ENCODE measurements at places on chromosomes 16 and 17. TPM values are rescaled to one million over a fixed set of nuclear protein-coding genes. Genes with fewer than 3 reads are reported as not detected.

The SLC12A3 gene
- total RNA-seq: not detected

The MYH1 gene
- total RNA-seq: not detected

The OR1F1 gene
- total RNA-seq: not detected

The MT4 gene
- not detected for total RNA-seq

The TGFB1I1 gene
- 0.92 TPM for total RNA-seq

The FAM20A gene
- total RNA-seq: not detected

The MYO18A gene
- 53.4 TPM for total RNA-seq

The GDPD3 gene
- total RNA-seq: 12.6 TPM

DNA sequence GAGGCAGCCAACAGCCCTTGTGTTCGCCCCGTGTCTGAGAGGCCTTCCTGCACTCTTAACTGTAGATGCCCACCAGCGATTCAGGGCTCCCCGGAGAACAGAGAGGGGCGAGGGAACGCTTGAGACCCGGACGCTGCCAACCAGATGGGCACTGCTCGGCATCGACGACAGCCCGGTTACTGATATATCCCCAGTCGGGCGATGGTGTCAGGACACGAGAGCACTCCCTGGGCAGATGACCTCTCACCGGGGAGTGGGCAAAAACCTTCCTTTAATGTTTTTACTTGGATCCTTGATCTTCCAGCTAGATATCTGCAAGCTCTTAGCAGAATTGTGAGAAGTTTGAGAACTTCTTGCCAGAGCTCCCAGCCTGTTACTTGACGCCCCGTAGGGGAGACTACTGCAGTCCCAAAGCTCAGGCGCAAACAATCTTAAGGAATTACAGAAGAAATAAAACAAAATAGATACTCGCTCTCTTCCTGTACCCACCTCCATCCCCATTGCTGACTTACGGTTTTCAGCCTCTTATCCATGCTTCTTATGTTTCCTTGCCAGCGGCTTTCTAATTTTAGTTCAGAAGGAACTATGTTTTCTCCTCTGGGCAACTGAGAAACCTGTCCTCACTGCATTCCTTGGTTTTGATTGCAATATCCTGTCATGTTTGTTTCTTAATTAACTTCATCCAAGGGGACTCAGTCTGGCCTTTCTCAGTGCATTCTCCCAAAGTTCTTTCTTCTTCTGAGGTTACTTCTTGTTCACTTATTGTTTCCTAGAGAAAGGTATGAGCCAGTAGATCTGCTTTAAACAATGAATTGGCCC is 845 bp downstream of the SP2 start:
- no peak for DNase-seq

DNA sequence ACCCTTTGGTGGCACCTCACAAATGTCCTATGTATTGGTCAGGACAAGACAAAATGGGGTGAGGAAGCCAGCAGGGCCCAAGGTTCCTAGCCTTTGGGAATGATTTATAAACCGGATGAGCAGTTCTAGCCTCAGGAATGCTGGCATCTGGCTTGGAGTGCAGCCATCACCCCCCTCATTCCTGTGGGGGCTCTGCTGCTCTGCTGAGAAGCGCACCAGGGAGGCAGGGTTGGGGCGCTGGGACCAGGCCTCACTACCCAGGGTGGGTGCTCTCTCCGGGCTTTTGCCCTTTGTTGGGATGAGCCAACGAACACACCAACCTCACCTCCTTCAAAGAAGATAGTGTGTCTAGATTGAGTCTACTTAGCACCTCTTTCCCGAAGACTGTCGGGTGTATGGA is 39.2 kb downstream of the TMEM11 start:
- DNase-seq: no peak

- no peak for DNase-seq
Observed at GRCh38 chr17:79951361-79952264, 84.1 kb downstream of the TBC1D16 start.

DNA sequence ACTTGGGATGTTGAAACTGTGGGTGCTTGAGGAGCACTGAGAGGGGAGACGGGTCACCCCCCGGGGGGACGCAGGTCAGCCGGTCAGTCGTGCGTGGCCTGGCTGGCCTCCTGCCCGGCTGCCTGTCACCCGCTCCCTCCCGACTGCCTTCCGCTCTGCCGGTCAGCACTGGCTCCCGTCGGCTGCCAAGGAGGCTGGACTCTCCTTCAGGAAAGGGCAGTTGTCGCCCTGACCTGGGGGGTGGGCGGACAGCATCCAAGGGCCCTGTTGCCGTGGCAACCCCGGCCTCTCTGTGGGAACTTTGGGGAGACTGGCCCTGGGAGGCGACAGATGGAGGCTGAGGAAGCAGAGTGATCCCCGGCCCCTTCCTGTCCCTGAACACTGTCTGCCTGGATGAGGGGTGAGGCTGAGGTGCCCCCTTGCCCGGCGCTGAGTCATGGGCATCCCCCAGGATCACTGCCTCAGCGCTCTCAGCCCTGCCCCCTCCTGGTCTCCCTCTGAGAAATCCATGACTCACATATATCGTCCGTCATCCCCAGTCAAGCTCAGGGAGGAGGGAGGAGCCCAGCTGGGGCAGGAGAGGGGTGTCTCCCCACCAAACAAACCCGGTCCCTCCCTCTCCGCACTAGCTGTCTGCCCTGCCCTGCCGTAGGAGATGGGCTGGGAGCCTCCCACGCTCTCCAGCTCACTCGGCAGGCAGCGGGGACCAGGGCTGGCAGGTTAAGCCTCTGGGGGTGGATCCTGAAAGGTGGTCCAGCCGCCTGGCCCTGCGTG is at the start of gene ADGRG1:
TSS of gene ADGRG1 (plus strand) at position 623 of the 774 bp plus-strand sequence. CDS start 21,658 bp downstream, outside the sequence.
- peak; percentile 57 for DNase-seq

DNA sequence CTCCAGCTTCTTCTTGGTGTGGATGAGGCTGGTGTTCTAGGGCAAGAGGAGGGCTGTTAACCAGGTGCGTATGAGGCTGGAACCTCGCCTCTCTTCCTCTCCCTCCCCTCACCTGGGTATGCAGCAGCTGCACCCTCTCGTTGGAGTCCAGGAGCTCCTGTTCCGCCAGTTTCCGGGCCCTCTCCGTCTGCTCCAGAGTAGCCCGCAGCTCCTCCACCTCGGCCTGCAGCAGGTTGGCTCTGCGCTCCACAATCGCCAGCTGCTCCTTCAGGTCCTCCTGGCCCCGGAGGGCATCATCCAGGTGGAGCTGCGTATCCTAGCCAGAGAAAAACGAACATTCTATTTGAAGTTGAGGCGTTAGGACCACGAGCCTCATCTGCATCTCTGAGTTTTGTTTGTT is 25.4 kb downstream of the MYH3 start:
- DNase-seq: no peak

GRCh38 chr17:79971651-79972050 is 64.0 kb downstream of the TBC1D16 start:
- DNase-seq: no peak

GRCh38 chr16:89064606-89065457 is 28.8 kb upstream of the ACSF3 start:
- no peak for DNase-seq

DNA sequence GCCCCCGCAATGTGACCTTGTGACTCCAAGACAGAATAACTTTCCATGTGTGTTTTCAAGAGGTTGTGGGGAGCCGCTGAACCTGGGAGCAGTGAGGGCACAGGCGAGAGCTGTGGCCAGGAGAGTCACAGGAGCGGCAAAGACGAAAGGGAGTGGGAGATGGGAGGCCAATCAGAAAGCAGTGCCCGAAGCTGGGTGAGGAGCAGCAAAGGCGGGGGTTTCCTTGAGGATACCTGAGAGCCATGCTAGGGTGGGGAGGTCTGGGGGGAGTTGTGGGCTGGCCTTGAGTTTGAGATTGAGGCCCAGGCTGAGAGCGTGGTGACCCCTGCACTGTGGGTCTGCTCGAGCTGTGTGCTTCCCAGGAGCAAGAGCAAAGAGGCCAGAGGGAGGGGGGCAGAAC is 23.2 kb upstream of the NPTX1 start:
- DNase-seq: no peak

- DNase-seq: no peak
Observed at GRCh38 chr17:42281571-42282096, 5.4 kb upstream of the STAT5B start.

GRCh38 chr17:37788526-37788925 is 43.7 kb upstream of the HNF1B start:
- no peak for DNase-seq

- DNase-seq: no peak
Observed at GRCh38 chr16:35730251-35730650, 2270.8 kb downstream of the TP53TG3F start.

DNA sequence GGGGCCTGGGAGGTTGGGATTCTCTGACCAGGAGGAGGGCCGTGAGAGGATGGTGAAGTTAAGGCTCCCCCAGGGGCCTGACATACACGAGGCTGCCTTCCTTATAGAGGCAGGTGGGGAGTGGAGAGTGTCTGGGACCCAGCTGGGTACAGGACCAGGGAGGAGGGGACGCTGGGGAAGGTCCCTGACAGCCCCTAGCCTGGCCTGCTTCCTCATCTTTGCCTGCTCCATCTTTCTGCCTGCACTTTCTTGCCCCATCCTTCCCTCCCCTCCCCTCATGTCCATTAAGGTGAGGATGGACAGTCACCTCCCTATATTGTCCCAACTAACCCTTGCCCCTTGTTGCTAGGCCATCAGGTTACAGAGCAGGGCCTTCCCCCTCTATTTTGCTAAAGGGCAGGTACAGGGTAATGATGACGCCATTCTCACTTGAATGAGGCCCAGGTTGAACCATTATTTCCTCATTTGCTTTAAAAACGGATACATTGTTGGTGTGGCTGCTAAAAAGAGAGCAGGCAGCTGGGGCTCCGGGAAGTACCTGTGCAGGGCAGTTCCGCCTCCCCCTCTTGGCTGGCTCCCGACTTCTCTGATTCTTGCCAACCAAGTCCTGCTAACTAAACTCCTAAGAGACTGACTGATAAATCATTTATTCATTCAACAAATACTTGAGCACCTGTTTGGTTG is 1.3 kb downstream of the C17orf99 start:
- DNase-seq: no peak

- DNase-seq: peak; percentile 99
Observed at GRCh38 chr17:32444301-32445073, at the start of gene PSMD11. Gene PSMD11, plus strand, starts transcription at chr17:32444510. Its CDS starts 14 bp downstream, at chr17:32444524.

GRCh38 chr16:600781-601180 is 10.9 kb downstream of the RAB40C start:
- no peak for DNase-seq

GRCh38 chr17:38729368-38729885 is 714 bp upstream of the CISD3 start:
- no peak for DNase-seq

DNA sequence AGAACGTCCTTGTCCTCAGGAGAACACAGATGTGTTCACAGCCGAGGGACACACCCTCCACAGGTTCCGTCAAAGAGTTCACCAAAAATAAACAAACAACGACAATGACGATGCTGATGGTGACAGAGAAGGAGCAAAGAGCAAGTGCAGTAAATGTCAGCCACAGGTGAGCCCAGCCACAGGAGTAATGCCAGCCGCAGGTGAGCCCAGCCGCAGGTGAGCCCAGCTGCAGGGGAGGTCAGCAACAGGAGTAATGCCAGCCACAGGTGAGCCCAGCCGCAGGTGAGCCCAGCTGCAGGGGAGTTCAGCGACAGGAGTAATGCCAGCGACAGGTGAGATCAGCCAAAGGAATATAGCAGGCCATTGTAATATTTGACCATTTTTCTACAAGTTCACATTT is 315.2 kb downstream of the FOXL1 start:
- no peak for DNase-seq

DNA sequence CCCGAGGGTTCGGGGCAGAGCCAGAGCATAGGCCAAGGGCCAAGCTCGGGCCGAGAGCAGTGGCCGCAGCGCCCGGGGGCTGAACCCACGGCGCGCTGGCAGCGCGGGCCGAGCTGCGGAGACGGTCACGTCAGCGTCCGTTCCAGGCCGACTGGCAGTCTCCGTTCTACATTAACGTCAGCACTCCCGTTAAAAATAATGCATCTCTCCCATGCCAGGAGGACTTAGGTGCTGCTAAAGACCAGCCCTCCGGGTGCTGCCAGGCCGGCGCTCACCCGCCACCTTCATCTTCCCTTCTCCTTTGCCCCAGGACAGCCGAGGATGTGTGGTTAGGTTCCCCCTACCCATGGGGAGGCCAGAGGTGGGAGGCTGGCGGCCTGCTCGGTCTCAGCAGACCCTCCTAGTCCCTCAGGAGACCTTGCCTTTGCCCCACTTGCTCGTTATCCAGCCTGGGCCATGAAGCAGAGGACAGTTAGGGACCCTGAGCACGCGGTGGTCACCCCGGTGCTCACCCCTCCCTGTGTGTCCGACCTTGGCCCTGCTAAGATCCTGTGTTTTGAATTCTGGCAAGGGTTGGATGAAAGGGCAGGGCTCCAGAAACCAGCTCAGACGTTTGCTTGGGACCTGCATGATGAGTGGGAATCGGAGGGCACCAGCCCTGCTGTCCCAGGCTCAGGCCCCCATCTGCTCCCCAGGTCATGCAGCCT is 572 bp downstream of the MPG start:
- no peak for DNase-seq

DNA sequence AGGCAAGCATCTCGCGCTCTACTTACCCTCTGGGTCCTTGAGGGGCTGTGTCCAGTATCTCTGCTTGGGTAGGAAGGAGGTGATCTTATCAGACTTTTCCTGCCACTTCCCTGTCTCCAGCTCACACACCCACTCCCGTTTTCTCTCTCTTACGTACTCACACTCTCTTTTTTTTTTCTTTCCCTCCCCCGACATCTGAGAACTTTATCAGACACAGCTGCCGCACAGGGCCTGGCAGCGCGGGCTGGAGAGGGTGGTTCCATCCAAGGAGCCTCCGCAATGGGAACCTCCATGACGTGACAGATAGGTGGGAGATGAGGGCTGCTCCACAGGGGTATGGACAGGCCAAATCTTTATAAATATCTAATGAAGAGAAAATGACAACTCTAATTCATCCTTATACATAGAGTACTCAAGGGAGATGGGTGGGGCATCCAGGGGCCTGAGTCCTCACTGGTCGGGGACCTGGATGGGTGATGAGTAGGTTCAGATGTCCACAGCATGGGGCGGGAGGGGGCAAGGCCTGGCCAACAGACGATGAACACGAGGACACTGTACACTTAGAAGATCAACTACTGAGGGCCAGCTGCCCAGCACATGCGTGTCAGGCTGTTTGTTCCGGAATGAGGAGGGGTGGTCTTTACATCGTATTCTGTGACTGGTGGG is 23.3 kb downstream of the MINK1 start:
- no peak for DNase-seq

GRCh38 chr16:57096192-57096591 is 3.8 kb downstream of the CPNE2 start:
- no peak for DNase-seq

DNA sequence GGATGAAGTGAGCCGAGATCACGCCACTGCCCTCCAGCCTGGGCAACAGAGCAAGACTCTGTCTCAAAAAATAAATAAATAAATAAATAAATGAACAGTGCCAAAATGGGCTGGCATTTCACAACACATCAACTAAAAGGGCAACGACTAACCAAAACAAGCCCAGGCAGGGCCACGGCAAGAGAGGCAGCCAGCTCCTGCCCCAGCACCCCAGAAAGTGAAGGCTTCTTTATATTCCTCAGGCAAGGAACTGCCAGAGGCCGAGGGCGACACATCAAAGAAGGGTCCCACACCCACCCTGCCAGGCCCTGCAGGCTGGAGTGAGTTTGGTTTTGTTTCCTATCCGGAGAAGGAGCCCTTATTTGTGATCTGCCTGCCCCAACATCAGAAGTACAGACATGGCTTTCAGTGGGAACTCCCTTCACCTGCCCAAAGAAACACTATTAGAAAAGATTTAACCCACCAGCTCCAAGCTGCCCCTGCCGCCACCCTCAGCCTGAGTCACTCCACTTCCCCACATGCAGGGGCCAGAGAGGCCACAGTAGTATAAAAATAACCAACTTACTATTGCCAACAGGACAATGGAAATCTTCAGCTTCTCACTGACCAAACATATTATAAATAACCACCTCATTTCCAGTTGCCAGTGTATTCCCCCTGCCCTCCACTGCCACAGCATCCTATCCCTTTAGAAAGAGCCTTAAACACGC is 8.0 kb downstream of the FBXO31 start:
- no peak for DNase-seq

- no peak for DNase-seq
Observed at GRCh38 chr17:62067165-62068145, 2.4 kb upstream of the MED13 start.
